ENCODE measurements at places on chromosomes 7 and 10.

DNA sequence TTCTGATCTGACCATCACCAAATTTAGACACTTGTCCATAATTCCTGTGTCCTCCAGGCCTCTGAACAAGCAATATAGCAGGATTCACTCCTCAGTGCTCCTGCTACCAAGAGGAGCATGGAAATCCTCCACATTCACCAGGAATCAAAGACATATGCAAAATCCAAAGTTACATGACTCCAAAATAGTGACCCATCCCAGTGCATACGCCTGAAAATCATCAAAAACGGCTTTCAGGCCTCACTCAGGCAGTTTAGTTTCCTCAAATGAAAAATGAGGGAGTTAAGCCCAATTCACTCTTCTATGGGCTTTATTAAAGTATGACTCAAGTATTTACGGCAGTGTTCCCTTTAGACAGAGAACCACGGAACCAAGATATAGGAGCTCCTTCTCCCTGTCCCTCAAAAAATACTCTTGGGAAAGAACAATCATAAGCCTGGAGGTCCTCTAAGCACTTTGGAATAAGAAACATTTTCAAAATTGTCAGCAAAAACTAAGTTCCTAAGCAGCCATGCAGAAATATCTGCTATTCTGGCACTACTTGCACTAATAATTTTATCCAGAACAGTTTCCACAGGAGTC, 240.7 kb downstream of the PARD3 start:
- DNase-seq, result no peak

GRCh38 chr10:10892290-10892875, 125.3 kb upstream of the CELF2 start:
- DNase-seq, result no peak

DNA sequence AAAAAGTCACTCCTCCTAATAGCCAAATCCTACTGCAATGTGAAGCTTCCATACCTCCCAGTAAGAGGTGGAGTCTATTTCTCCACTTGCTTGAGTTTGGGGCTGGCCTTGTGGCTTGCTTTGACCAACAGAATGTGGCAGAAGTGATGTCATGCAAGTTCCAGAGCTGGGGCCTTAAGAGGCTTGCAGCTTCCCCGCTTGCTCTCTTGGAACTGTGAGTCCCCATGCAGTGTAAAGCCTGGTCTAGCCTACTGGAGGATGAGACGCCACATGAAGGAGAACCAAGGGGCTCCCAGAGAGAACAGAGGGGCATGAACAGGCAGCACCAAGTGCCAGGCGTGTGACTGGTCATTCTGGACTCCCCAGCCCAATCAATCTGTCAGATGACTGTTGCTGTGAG, 58.6 kb upstream of the OPALIN start:
- DNase-seq, result no peak

- DNase-seq, result no peak
Measured at GRCh38 chr10:29471544-29471859, 163.3 kb downstream of the SVIL start.

DNA sequence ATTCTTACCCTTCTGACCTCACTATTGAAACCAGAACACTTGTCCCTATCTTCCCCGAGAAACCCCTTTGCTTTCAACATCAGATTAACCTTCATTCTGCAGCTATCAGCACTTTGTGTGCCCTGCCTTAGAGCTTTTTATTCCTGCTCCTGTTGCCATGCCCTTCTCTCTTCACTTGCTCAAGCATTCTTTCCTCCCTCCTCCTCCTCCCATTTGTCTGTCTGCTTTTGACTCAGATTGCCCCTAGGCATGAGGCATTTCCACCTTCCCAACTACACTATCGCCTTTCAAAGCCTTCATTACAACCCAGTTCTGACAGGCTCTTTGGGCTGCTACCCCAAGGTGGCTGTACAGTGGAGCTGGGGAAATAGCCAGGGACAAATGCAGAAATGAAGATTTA, 143.3 kb downstream of the SLC25A13 start:
- no peak for DNase-seq

- no peak for DNase-seq
Measured at GRCh38 chr10:42177077-42177792, 461.1 kb downstream of the ZNF33B start.

GRCh38 chr7:130995252-130996081, 261.5 kb upstream of the KLF14 start:
- DNase-seq, result no peak

DNA sequence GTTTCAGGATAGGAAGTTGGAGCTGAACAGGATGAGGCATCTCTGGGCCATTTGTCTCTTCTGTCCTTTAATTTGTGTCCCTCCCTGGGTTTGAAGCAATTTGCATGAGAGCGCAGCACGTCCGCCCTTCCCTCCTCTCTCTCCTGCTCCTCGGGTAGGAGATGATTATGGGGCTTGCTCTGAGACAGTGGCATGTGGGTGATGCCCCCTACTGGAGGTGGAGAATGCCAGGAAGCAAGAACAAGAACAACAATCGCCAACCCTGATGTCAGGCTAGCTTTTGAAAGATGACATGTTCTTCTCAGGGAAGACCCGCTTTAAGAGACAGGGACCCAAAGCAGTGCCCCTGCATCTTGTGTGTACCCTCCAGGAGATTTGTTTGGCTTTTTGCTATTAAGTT, 63.9 kb upstream of the LOXL4 start:
- DNase-seq, result no peak

GRCh38 chr7:69095649-69096048, 502.6 kb upstream of the AUTS2 start:
- DNase-seq, result no peak

- DNase-seq, result no peak
Measured at GRCh38 chr7:24406789-24407299, 122.9 kb downstream of the NPY start.

DNA sequence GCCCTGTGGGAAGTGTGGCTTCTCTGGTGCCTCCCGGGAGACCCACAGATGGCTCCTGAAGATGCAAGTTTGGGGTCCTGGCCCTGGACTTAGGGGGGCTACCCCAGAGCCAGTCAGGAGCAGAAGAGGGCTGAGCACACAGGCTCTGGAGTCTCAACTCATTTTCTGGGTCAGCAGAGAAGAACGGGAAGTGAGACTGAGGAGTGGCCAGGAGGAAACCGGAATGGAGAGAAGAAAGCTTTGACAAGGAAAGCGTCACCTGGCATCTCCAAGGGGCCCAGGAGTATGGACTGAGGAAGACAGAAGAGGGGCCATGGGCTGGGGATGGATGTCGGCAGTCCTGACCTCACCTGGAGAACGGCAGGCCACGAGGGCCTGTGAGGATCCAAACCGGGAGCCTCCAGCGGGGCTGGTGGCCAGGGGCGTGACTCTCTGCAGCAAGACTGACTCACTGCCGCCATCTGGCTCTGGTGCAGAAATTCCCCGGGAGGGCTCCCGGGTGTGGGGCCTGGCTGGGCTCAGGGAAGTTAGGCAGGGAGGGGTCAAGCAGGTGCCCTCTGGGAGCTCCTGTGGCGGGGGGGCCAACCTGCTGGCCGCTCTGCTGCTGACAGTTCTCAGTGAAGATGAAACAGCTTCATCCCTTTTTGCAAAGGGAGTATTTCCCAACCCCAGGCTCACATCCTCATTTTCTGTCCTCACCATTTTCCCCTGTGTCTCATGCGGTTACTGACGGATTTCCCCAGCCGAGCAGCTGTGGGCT, 23.6 kb downstream of the DAGLB start:
- DNase-seq, result no peak

DNA sequence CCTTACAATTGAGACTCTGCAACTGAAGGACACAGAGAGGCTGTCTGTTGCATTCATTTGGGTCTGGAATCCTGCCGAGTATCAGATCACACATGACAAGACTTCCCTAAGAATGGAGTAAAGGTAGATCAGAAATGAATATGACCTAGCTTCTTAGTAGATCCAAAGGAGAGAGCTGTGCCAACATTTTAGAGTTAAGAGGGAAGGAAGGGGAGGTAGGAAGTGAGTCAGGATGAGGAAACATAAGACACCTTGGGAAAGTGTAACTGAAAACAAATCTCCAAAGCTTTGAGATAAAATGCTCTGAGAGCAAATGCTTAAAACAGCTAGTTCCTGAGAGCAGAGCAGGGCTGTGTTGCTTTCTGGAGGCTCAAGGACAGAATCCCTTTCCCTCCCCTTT, 6.1 kb upstream of the SLC25A13 start:
- DNase-seq, result no peak

GRCh38 chr10:128568990-128569945, 443.0 kb upstream of the MKI67 start:
- DNase-seq, result peak; percentile 79

DNA sequence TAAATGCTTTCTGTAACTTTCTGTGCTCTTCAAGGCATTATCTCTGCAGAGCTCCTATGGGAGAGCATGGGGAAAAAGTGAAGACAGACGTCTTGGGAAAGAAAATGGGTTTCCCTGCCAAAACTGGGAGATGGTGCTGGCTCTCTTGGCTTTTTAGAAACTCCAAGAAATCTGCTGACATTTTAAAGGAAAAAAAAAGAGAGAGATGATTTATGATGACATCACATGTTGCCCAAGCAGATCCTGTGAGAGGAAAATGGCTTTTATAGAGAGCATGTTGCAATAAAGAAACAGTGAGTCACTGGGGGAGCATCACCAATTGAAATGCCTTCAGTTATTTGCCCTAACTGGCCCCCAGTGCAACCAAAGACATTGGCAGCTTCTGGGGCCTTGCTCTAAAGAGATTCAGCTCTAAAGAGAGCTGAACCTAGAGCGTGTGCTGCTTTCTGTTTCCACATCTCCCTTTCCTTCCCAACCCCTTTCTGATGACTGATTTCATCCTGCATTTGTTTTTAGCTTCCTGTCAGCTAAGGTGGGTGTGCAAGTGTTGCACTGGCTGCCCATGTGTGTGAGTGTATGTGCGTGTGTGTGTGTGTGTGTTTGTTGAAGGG, 37.7 kb downstream of the LRMDA start:
- no peak for DNase-seq

- peak; percentile 8 for DNase-seq
Measured at GRCh38 chr7:11170863-11171568, 197.3 kb downstream of the PHF14 start.

DNA sequence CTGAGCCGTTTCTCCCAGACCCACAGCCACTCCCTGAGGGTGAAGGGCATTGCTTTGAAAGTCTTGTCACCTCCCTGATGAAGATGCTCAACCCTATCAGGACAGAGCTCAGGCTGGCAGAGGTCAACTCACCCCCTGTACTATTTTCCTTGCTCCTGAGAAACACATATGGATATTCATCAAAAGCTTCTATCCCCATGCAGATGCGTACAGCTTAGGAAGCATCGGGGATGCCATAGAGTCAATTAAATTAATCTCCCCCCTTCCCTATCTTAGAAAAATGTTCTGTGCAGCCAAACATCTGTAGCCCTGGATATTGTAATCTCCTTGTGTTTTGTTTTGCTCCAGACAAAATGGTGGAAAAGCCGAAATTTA, 67.2 kb downstream of the EMX2 start:
- no peak for DNase-seq

DNA sequence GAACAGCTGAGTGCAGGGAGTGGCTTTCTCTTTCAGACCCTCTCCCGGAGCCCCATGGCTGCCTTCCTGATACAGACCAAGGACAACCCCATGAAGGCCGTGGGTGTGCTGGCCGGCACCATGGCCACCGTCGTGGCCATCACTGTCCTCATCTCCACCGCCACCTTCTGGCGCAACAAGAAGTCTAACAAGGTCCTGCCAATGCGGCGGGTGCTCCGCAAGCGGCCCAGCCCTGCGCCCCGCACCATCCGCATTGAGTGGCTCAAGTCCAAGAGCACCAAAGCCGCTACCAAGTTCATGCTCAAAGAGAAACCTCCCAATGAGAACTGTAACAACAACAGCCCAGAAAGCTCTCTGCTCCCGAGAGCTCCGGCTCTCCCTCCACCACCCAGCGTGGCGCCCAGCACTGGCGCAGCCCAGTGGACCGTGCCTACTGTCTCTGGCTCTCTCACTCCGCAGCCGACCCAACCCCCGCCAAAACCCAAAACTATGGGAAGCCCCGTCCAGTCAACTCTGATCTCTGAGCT, 11.2 kb downstream of the LRIT2 start:
- no peak for DNase-seq

DNA sequence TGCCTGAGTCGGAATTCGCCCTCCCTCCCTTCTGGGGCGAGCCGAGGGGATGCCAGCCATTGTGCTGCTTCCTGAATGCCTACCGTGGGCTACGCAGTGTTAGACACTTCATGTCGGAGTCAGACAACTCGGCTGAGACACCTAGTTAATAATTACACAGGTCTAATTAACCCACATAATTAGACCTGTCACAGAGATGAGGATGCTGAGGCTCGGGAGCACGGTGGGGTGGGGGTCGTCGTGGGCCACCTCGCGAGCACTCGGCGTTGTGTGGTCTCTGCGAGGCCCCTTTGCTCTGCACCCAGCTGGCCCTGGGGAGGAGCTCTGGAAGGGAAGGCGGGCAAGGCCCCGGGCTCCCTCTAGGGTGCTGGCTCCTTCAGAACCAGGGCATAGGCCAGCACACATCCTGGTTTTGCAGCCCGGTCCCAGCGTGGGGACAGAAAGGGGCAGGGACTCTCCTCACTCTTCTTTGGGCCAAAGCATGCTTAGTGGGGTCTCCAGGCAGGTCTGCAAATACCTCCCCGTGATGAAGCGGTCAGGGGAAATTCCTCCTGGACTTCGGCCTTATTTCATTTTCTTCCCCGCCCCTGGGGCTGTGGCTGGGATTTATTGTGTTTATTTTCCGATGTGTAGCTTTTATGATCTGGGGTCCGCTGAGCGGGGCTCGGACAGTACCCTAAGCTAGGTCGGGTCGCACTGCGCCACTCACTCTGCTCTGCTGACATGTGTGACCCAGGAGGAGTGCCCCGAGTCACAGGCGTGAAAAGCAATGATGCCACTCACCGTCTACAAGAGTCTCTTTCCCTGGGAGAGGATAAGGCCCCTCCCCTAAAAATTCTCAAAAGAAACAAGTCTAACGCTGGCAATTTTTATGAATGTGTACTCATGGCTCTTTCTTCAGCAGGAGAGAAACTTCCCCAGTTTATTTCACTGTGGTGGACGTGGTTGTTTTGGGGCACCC, 4.9 kb upstream of the FOXL3 start:
- DNase-seq, result no peak

DNA sequence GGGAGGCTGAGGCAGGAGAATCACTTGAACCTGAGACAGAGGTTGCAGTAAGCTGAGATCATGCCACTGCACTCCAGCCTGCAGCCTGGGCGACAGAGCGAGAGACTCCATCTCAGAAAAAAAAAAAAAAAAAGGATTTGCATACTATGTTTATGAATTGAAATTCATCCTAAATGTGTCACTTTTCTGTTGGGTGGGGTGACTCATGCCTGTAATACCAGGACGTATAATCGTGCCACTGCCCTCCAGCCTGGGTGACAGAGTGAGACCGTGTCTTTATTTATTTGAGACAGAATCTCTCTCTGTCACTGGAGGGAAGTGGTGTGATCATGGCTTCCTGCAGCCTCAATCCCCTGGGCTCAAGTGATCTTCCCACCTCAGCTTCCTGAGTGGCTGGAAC, 5.8 kb downstream of the ZNF212 start:
- DNase-seq, result no peak

DNA sequence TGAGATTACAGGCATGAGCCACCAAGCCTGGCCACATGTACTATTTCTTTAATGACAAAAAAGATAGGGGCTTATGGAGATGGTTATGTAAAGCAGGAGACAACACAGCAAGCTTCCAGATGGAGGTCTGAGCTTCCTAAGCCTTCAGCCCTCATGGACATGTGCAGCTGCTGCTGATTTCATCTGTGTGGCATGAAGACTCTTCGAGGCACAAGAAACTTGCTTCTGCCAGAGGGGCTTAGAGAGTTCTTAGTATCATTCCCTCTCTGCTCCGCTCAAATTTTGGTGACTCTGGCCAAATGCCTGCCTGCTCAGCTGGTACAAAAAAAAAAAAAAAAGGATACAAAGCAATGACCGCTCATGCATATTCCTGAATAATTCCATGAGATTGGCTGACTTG, 552.5 kb downstream of the TYW1 start:
- DNase-seq, result no peak

Data from NCI-H2171 (cell line).